ENCODE measurements at places on chromosomes 2 and 18. TPM values are rescaled to one million over a fixed set of nuclear protein-coding genes. Genes with fewer than 3 reads are reported as not detected.

- DNase-seq: no peak
Observed at GRCh38 chr2:181124497-181124896, 144.1 kb downstream of the UBE2E3 start.

Gene GALNT13
- total RNA-seq: 0.50 TPM

Gene SMYD1
- total RNA-seq: not detected

DNA sequence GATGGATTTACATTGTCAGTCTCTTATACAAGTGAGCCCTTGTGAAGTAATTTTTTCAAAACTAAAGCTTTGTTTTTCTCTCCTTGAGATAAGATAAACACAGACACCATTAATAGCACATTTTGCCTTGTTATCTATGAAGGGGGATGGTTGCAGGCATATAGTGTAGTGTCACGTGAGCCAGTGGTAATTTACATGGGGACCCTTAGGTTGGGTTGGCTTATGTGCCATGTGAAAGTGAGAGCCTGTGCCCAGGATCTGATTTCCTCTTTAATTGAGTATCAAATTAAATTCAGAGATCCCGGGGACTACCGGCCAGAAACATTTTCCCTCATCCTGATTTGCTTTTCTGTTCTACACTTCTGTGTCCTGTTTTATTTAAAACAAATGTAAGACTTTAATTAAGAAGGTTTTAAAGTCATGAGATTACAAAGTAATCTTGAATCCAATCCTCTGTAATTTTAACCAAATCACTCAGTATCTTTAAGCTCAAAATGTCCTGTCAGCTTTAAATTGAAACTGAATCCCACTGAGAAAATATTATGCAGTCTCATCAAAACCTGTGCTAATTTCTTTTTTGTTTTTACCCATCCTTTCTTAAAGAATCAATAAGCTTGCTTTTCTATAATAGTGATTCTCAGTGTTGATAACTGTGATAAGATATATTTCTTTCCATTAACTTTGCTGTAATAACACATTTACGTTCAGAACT is 63.8 kb downstream of the PTPRM start:
- DNase-seq: no peak

DNA sequence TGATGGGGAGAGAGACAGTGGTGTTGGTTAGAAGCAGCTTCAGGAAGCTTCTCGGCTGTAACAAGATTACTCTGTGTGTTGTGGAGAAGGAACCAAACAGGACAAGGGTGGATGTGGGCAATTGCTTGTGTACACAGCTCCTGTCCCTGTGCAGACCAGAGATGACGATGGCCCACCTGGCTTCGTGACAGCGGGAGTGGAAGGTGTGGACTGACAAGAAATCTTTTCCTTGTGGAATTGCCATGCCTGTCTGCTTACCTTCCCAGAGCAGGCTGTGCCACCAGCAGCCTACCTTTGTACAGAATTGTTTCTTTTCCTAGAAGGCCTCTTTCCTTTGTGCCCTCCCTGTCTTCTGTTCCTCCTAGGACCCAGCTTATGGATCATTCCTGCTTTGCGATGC is 93.8 kb downstream of the ITGB1BP1 start:
- peak; percentile 75 for DNase-seq

DNA sequence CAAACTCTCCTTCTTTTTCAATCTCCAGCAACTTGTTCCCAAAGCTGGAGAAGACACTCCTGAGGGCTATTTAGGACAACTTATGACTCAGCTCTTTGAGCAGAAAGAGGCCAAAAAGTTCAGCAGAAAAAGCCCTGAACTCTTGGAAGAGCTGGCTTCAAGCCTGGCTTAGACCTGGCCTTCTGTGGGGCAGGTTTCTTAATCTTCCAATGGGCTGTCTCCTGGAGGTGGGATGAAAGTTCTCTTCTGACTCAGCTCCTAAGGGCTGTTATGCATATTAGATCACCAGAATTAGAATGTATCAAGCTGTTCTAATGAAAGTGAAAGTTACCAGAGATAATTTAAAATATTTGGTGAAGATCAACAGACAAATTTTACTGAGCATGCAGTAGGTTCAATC is 129.4 kb downstream of the RAD51AP2 start:
- DNase-seq: no peak

GRCh38 chr2:20060106-20060505 is 8.7 kb upstream of the LAPTM4A start:
- DNase-seq: no peak

GRCh38 chr2:72114693-72115051 is 33.0 kb downstream of the CYP26B1 start:
- no peak for DNase-seq

Gene ASB18
- not detected for total RNA-seq

GRCh38 chr2:147348931-147349555 is 495.8 kb upstream of the ACVR2A start:
- DNase-seq: no peak

DNA sequence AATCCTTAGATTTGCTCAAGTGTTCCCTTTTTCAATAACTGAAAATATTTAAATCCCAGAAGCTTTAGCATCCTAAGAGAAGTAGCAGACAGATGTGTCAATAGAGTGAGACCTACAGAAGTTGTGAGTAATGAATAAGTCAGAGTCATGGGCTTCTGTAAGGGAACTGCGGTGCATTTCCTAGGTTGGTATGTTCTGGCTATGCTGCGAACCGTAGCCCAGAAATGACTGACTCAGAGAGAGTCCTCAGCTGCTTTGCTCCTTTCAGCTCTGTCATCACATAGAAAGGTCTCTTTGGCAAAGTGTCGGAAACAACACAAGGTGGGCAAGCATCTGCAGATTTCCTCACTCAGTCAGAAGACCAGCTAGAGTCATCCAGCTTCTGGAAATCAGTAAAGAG is 297.1 kb downstream of the ARHGAP15 start:
- no peak for DNase-seq

Gene TMEM163
- total RNA-seq: 0.25 TPM

DNA sequence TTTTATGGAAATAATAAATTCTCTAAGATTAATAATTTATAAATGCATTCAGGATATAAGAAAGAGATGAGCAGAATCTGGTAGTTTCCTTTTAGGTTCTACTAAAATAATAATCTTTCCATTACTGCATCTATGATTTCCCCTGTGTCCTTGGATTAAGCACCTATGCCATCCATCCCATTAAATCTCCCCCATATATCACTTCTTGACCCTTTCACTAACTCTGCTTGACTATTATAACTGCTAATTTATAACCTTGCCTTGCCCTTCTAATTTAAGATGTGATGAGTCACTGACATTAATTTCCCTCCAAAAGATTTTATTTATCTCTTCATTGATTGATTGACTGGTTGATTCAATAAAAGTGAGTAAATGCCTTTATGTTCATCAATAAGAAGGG is 348.3 kb upstream of the LRATD1 start:
- DNase-seq: no peak

Gene SLC14A1
- total RNA-seq: 1.0 TPM

- no peak for DNase-seq
Observed at GRCh38 chr2:156565066-156565710, 129.0 kb downstream of the GPD2 start.

Gene SLC4A1AP
- 16.6 TPM for total RNA-seq

Gene ANKRD39
- 11.7 TPM for total RNA-seq

DNA sequence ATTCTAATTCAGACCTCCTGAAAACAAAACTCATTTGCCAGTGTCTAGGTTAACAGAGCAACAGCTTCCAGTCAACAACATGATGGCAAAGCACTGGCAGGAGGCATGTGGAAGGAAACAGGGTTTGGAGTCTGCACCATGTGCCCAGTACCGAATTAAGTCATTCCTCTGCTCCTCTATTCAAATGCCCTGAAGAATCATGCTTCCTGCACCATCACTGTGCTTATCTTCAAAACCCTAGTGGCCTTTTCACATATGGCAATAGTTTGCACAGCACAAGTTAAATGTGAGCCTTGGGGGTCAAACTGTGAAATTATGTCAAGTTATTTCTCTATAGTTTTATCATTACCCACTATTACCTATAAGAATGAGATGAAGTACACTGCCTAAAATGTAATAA is 75.4 kb upstream of the GRB14 start:
- DNase-seq: no peak

Gene FSIP2
- 10.6 TPM for total RNA-seq

Gene TBR1
- total RNA-seq: not detected

DNA sequence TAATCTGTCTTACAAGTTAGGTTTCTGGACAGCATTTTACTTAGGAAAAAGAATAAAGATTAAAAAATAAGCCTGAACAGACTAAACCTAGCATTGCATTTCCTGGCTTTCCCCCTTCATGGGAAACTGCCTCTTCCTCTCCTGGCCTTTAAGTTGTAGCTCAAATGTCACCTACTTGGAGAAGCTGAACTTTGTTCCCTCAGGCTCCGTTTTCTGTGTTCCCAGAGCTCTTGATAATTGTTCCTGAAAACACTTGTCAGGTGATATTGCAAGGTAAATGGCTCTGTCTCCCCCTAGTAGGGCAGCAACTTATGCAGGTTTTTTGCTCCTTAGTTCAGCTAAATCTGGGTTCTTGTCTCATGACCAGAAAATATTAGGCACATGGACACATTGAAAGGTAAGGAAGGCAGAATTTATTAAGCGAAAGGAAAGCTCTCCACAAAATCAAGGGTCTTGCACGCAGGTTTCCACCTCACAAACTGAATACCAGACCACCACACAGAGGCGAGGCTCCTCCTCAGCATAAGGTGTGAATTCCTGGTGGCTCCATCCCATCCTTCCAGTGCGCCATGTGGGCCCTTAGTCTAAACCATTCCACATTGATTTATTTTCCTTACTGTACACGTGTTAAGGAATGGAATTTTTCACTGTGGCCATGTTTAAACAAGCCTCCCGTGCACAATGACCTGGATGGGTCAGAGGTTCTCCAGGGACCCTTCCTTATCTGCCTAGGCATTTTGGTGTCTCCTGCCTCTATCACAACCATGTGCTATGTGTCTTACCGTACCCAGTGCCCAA is 229.3 kb downstream of the HNMT start:
- no peak for DNase-seq

- no peak for DNase-seq
Observed at GRCh38 chr18:3530807-3531206, 80.8 kb downstream of the TGIF1 start.

- DNase-seq: no peak
Observed at GRCh38 chr2:32711908-32712501, 84.2 kb downstream of the TTC27 start.

DNA sequence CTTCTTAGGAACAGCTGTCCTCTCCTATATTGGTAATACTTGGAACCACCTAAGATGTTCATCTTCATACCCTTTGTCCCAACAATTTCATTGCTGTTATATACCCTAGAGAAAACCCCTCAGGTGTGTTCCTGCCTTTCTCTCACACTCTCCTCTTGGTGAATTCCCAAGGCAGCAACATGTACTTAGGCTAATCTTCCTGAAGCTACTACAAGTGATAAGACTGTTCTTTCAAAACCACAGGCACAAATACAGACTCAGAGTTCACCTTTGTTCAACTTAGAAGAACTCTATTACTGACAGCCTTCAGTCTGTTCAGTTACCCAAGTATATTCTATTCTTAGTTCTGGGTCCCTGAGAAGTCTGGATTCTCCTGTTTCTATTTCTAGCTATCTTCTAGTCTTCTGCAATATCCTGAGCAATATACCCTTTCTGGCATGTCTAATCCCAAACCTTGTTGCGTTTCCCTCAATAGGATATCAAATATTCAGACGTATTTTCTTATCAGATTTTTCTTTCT is 247.7 kb upstream of the STON1 start:
- no peak for DNase-seq

Gene GPR35
- 67.5 TPM for total RNA-seq

DNA sequence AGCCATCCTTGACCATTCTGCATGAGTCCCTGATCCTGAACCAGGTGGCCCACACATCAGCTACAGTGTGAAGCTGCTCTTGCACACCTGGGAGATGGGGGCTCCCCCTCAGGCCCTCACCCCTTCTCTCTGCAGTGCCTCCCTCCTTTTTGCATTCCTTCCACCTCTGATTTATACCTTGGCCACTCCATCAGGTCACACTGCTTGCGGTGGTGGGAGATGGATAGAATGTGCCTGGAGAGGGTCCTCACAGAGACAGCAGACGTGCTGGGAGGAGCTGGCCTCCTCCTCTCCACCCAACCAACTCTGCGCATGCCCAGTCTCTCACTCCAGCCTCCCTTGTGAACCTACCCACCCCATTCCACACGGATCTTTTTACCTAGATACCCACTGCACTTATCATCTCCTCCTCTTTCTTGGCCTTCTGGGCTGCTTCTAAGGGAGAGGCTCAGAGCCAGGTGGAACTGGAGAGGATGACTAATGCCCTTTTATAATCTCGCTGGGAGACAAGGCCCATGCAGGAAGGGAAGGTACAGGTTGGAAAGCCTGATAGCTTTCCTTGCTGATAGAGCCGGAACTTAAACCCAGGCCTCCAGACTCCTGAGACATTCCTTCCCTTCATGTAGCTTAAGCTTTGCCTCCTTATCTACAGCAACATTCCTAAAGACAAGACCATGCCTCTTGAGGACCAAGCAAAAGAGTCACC is 205.1 kb downstream of the ZBTB7C start:
- DNase-seq: no peak

All from left colon (tissue), 2 donors.